ENCODE measurements at places on chromosomes 7 and 10. TPM values are rescaled to one million over a fixed set of nuclear protein-coding genes. Genes with fewer than 3 reads are reported as not detected.

GRCh38 chr10:105188737-105189462 lies 547.8 kb downstream of the SORCS3 start:
- H3K4me1 ChIP-seq, result no peaks in the 10 kb centered on the region
- no peak overlapping the region for H3K4me3 ChIP-seq

DNA sequence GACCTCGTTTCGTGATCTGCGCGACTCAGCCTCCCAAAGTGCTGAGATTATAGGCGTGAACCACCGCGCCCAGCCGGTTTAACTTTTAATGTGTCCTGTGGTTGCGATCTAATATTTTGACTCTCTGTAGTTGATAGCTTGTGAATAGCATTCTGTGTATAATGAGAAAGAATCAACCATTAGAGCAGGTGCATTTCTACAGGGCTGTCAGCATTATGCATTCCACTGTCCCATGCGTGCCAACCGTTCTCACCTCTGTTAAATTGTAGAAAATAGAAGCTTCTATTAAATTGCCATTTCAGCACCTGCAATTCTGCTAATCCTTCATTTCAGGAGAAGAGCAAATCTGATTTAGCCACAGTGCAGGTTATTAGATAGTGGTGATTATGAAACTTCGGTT lies 61.7 kb downstream of the VIM start:
- no peak overlapping the region for H3K4me3 ChIP-seq
- H3K27ac ChIP-seq, result no peak overlapping the region
- H3K4me1 ChIP-seq, result peaks cover 10% of the 10 kb centered on the region
- no peaks in the 10 kb centered on the region for H3K36me3 ChIP-seq
- no peak for DNase-seq
- peaks cover 16% of the 10 kb centered on the region for H3K27me3 ChIP-seq

SLC18A2 gene
- 0.14 TPM for total RNA-seq

GRCh38 chr10:21517134-21518031 lies 8.1 kb downstream of the SKIDA1 start:
- H3K27me3 ChIP-seq, result peaks cover 70% of the 10 kb centered on the region
- no peak overlapping the region for H3K27ac ChIP-seq
- H3K4me3 ChIP-seq, result peak overlapping the region; percentile 80
- no peaks in the 10 kb centered on the region for H3K36me3 ChIP-seq

DNA sequence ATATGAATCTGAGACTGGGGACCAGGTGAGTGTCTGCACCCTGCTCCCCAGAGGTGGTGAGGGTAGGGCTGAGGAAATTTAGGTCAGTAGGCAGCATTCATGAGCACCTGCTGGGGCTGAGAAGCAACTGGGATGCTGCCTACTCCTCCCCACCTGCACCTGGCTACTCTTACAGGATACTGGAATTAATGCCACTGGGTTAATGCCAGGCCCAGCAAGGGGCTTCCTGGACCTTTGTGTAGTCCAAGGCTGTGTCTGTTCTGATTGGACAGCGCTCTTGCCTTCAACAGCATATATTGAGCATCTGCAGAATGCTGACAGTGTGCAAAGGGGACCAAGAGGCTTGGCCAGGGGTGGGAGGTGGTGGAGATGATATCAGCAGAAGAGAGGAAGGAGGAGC lies 32.1 kb downstream of the ADCYAP1R1 start:
- no peak for DNase-seq
- H3K27ac ChIP-seq, result no peak overlapping the region
- H3K4me3 ChIP-seq, result no peak overlapping the region
- H3K36me3 ChIP-seq, result no peaks in the 10 kb centered on the region
- H3K4me1 ChIP-seq, result no peaks in the 10 kb centered on the region
- H3K27me3 ChIP-seq, result peaks cover 6% of the 10 kb centered on the region

- H3K4me3 ChIP-seq, result no peak overlapping the region
- H3K27ac ChIP-seq, result no peak overlapping the region
- H3K36me3 ChIP-seq, result peaks cover 33% of the 10 kb centered on the region
- H3K27me3 ChIP-seq, result no peaks in the 10 kb centered on the region
- H3K4me1 ChIP-seq, result peaks cover 4% of the 10 kb centered on the region
Observed at GRCh38 chr7:158744070-158744469, 39.5 kb upstream of the NCAPG2 start.

PRPS1L1 gene
- total RNA-seq, result not detected

TEX36 gene
- not detected for total RNA-seq

C1QL3 gene
- total RNA-seq, result not detected

DNA sequence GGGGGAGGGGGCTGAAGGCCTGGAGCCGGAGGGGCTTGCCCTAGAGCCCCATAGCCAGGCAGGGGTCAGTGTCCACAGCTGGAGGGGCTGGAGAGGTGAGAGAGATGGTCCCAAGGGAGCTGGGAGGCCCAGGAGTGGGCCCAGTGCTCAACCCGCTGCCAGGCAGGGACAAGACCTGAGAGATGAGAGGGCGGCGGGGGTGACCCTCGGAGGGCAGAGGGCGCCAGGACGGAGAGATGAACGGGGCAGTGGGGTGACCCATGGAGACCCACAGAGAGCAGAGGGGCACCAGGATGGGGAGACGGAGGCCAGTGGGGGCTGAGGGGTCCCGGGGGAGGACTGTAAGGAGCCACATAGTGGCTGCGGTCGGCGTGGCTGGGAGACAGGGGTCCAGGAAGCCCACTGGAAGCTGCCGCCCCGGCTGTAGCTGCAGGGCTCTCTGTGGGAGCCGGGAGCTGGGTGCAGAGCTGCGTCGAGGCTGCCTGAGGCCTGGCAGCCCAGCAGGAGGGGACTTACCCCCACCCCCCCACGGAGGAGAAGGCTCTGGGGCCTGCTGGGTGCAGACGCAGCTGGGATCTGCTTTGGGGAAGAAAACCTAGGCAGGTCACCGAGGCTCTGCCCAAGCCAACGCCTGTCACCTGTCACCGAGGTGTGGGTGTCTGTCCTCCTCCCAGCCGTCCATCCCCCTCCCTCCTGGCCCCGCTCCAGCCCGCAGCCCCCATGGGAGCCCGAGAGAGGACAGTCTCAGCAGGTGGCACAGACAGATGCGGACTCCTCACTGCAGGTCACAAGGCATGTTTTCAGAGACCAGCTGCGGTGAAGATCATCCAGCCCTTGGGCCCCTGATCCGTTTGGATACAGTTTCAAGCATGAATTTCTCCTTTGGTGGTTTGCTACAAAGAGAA lies 25.1 kb downstream of the PWWP2B start:
- no peaks in the 10 kb centered on the region for H3K36me3 ChIP-seq
- H3K27me3 ChIP-seq, result no peaks in the 10 kb centered on the region
- peaks cover 26% of the 10 kb centered on the region for H3K4me1 ChIP-seq
- H3K27ac ChIP-seq, result peak overlapping the region; percentile 64
- no peak overlapping the region for H3K4me3 ChIP-seq

- H3K27ac ChIP-seq, result peak overlapping the region; percentile 44
- H3K4me3 ChIP-seq, result no peak overlapping the region
- no peaks in the 10 kb centered on the region for H3K27me3 ChIP-seq
- DNase-seq, result no peak
- H3K4me1 ChIP-seq, result peaks cover 46% of the 10 kb centered on the region
Observed at GRCh38 chr10:102767428-102768160, 23.8 kb downstream of the WBP1L start.

PTPRN2 gene
- total RNA-seq, result 0.49 TPM

- no peak overlapping the region for H3K4me3 ChIP-seq
- H3K27ac ChIP-seq, result peak overlapping the region; percentile 46
- H3K4me1 ChIP-seq, result peaks cover 60% of the 10 kb centered on the region
- no peaks in the 10 kb centered on the region for H3K36me3 ChIP-seq
- DNase-seq, result peak; percentile 42
Observed at GRCh38 chr10:124657806-124658205, 86.4 kb downstream of the FAM53B start.

RAMP3 gene
- total RNA-seq, result not detected

DNA sequence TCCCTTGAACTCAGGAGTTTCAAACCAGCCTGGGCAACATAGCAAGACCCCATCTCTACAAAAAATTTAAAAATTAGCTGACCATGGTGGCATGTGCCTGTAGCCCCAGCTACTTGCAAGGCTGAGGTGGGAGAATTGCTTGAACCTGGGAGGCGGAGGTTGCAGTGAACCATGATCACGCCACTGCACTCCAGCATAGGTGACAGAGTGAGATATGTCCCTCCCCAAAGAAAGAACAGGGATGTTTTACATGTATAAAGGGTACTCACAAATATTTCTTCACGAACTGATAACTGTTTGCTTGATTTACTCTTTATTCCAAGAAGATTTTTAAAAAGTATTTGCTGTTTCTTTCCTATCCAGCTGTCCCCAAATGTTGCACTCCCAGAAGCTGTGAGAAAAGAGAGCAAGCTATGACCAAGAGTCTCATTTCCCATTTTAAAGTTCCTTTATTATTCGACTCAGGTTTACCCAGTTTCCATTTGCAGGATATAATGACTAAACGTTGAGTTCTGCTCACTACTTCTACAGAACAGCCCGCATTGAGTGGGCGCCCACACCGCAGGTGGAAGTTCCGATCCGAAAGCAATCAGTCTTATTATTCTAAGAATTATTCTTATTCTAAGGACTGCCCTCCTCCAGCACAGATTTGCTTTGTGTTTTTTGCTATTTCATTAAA lies 90.7 kb downstream of the APBB1IP start:
- H3K27me3 ChIP-seq, result no peaks in the 10 kb centered on the region
- peaks cover 55% of the 10 kb centered on the region for H3K36me3 ChIP-seq
- no peak for DNase-seq
- H3K4me1 ChIP-seq, result peaks cover 33% of the 10 kb centered on the region
- H3K4me3 ChIP-seq, result no peak overlapping the region
- peak overlapping the region; percentile 13 for H3K27ac ChIP-seq

SRPK2 gene
- total RNA-seq, result 33.5 TPM

GRCh38 chr7:149704507-149704906 lies 68.9 kb downstream of the ZNF467 start:
- H3K27ac ChIP-seq, result no peak overlapping the region
- no peaks in the 10 kb centered on the region for H3K4me1 ChIP-seq
- H3K27me3 ChIP-seq, result peaks cover 11% of the 10 kb centered on the region
- H3K36me3 ChIP-seq, result no peaks in the 10 kb centered on the region

MYOF gene
- total RNA-seq, result 5.4 TPM

DNA sequence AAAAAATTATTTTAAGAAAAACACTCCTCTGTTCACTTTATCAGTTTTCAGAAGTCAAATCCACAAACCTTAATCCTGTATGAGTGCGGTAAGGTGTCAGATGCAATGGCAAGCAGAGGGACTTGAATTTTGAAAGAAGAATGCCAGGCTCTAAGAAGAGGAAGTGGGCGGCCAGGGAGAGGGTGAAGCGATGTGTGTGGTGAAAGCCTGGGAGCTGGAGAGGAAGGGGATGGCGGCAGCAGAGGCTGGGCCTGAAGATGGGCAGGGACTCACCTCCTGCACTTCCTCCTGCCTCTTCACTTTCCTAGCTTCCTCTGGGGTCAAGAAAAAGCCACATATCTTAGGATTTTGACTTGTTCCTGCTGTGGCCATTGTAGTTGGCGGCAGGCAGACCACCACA lies 609.6 kb downstream of the PARD3 start:
- H3K27ac ChIP-seq, result no peak overlapping the region
- no peak overlapping the region for H3K4me3 ChIP-seq
- H3K36me3 ChIP-seq, result no peaks in the 10 kb centered on the region
- DNase-seq, result no peak
- H3K27me3 ChIP-seq, result no peaks in the 10 kb centered on the region

DNA sequence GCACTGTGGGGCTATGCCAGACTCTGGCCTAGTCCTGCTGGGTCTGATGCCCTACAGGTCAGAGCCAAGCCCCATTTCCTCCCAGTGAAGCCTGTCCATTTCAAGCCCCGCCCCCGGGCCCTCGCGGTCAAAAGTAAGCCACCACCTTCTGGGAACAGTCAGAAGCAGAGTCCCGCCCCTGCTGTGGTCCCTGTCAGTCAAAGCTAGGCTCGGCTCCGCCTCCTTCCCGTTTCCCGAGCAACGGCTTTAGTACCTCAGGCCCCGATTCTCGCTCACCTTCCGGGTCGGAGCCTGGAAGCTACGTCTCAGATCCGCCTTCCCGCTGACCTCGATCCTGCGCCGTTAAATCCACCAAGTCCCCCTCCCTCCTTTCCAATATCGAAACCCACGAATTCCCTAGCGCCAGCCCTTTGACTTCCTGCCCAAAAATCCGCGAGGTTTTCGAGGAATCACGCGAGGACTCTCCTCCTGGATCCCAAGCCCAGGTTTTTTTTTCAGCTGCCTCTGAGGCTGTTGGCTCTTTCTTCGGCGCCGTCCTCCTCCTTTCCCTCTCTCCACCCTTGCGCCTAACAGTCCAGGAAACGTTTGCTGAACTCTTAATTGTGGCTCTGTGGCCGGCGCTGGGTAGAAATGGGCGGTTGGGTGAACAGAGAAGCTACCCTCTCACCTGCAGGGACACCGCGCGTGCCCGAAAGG lies 11.8 kb downstream of the SFXN3 start:
- H3K4me3 ChIP-seq, result peak overlapping the region; percentile 80
- H3K27ac ChIP-seq, result peak overlapping the region; percentile 81
- H3K4me1 ChIP-seq, result peaks cover 21% of the 10 kb centered on the region
- peaks cover 6% of the 10 kb centered on the region for H3K36me3 ChIP-seq
- DNase-seq, result peak; percentile 98

- no peaks in the 10 kb centered on the region for H3K27me3 ChIP-seq
- no peak overlapping the region for H3K27ac ChIP-seq
- no peak for DNase-seq
- no peaks in the 10 kb centered on the region for H3K4me1 ChIP-seq
- no peaks in the 10 kb centered on the region for H3K36me3 ChIP-seq
Observed at GRCh38 chr7:74625446-74625845, 32.1 kb upstream of the GTF2I start.

DNA sequence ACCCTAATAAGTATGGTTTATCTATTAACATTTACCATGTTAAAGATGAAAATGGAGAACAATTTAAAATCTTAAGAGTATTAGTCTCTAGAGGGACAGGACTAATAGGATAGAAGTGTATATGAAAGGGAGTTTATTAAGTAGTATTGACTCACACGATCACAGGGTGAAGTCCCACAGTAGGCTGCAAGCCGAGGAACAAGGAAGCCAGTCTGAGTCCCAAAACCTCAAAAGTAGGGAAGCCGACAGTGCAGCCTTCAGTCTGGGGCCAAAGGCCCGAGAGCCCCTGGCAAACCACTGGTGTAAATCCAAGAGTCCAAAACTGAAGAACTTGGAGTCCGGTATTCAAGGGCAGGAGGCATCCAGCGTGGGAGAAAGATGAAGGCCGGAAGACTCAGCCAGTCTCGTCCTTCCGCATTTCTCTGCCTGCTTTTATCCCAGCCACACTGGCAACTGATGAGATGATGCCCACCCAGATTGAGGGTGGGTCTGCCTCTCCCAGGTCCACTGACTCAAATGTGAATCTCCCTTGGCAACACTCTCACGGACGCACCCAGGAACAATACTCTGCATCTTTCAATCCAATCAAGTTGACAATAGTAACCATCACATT lies 140.8 kb upstream of the FAM20C start:
- no peak overlapping the region for H3K4me3 ChIP-seq
- no peak overlapping the region for H3K27ac ChIP-seq
- DNase-seq, result no peak

DNA sequence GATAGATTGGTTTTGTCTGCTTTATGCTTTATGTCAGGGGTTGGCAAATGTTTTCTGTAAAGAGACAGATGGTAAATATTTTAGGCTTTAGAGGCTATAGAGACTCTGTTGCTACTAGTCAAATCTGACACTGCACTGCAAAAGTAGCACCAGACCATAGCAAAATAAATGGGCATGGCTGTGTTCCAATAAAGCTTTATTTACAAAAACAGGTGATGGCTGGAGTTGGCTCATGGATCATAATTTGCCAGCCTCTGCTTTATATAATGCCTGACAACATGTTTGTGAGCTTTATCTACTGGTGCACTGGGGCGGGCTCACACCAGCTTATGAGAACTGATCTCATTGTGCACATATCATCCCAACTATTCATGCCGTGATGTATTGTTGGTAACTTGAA lies 120.1 kb downstream of the PLXDC2 start:
- H3K36me3 ChIP-seq, result no peaks in the 10 kb centered on the region
- H3K27ac ChIP-seq, result no peak overlapping the region
- no peak overlapping the region for H3K4me3 ChIP-seq
- no peaks in the 10 kb centered on the region for H3K27me3 ChIP-seq
